Lung (tissue), 17 donors: ENCODE measurements at places on chromosomes 5 and 9.

DNA sequence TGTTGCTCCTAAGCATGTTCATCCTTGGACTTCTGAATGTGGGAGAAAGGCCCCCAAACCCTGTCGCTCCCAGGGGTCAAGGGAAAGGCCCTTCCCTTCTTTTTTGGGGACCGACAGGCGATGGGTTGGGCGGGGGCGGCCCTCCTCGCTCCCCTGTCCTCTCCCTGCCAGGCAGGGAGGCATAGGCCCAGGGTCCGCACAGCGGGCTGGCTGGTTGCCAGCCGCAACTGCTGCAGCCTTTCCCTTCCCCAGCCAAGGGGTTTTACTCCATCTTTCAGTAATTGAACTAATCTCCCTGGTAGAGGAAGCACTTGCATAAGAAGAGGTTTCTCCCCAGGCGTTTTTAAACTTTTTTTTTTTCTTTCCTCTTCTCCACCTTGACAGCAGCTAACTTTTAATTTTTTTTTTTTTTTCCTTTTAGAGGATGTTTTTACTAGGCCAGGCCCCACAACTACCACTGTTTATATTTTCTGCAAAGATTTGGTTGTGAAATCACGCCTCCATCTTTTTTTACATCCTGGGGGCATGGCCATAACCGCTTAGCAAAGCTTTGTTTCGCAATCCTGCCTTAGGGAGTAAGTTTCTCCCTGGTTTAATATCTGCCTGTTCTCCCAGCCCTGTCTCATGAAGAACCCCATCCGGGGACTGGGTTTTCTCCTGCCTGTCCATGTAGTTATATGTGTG is 216.9 kb upstream of the ZNF608 start:
- DNase-seq = peak; percentile 94

- DNase-seq = peak; percentile 87
Observed at GRCh38 chr5:122845229-122846050, at the start of gene SNX24. Gene SNX24 (plus strand): TSS chr5:122845613. CDS start chr5:122845634, 21 bp downstream.

DNA sequence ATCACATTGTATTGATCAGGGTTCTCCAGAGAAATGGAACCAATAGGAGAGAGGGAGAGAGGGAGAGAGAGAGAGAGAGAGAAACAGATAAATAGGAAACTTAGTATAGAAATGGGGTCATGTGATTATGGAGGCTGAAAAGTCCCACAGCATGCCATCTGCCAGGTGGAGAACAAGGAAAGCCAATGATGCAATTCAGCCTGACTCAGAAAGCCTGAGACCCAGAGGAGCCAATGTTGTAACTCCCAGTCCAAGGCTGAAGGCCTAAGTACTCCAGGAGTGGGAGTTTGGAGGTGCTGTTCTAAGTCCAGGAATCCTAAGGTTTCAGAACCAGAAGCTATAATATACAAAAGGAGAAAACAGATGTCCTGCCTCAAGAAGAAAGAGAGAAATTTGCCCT is 48.4 kb upstream of the ISOC1 start:
- DNase-seq = no peak

- DNase-seq = no peak
Observed at GRCh38 chr5:138359621-138360020, 7.1 kb downstream of the KDM3B start.

- no peak for DNase-seq
Observed at GRCh38 chr5:122150215-122150614, 20.9 kb downstream of the ZNF474 start.

DNA sequence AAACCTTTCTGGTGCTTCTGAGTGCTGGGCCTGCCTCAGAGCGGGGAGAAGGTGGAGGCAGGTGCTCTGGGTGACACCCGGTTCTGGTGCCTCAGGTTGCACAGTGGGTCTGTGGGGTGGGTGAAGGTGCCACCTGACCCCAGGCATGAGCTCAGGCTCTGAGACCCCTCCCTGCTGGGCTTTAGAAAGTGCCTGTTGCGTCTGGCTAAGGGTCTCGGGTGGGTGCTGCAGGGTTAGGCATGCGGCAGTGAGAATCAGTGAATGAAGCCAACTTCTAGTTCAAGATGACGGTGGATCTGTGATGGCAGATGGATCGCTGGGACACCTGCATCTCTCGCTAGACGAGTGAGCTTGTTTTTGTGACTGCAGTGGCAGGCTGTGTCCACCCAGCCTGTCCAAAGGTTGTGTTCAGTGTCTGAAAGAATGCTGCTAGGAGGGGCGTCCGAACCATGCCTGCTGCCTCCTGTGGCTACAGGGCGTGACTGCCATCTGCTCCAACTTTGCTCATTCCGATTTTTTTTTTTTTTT is 5.0 kb downstream of the SQSTM1 start:
- DNase-seq = no peak

DNA sequence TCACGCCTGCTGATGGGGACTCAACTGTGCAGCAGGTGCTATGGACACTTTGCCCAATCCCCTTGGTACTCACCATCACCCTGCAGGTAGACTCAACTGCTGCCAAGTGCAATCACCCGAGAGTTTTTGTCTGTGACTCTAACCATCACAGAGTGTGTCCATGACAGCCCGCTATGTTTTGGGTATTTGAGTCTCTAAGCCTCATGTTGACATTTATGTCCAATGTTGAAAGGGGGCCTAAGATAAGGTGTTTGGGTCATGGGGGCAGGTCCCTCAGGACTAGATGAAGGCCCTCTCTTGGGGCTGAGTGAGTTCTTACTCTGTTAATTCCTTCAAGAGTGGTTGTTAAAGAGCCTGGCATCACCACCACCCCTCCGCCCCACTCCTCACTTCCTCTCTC is 44.1 kb upstream of the GABRP start:
- no peak for DNase-seq

- DNase-seq = no peak
Observed at GRCh38 chr9:30075451-30076199, 2308.8 kb upstream of the ACO1 start.

GRCh38 chr5:116375926-116376325 is 198.7 kb downstream of the SEMA6A start:
- DNase-seq = no peak

- DNase-seq = peak; percentile 57
Observed at GRCh38 chr5:151213803-151214613, 9.9 kb downstream of the CCDC69 start.

GRCh38 chr9:9719373-9720112 is 893.3 kb downstream of the PTPRD start:
- DNase-seq = no peak

- DNase-seq = peak; percentile 73
Observed at GRCh38 chr5:63959177-63959982, 2.9 kb downstream of the HTR1A start.

GRCh38 chr5:157506981-157507780 is 47.2 kb downstream of the NIPAL4 start:
- peak; percentile 83 for DNase-seq

- no peak for DNase-seq
Observed at GRCh38 chr5:61087921-61088320, 74.3 kb downstream of the SMIM15 start.

GRCh38 chr5:170025853-170026252 is 45.6 kb upstream of the INSYN2B start:
- no peak for DNase-seq

GRCh38 chr9:122941582-122942234 is 888 bp downstream of the RABGAP1 start:
- no peak for DNase-seq

- no peak for DNase-seq
Observed at GRCh38 chr9:16544842-16545241, 325.6 kb downstream of the BNC2 start.

DNA sequence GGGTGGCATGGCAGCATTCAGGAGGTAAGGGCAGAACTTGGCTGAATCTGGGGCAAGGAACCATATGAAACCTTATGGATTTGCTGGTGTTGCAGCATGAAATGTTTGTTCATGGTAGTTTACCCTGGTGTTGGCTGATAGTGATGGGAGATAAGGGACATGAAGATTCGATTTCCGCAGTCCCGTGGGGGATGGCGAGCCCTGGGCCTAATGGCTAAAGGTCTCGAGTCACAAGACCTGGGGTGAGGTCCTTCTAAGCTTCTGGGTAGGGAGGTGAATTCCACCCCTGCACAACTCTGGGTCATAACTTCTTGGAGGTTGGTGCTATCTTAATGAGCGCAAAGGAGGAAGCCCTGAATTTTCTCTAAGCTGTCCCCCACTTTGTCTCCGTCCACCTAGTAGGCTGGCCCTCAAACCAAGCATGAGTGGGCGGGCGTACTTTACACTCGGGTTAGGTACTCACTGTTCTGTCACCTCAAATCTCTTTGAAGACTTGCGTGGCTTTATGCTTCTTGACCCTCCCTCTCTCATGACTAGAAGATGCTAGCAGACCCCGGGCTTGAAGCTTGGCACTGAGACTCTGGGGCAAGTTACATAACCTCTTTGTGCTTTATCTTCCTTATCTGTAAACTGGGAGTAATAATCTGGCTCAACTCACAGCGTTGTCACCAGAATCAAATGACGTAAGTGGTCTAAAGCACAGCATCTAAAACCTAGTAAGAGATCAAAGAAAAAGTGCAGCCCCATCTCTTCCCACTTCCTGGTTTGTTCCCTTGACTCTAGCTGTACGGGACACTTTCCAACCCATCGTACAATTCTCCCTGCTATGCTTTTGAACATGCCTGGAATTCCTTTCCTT is 72.5 kb downstream of the BASP1 start:
- DNase-seq = no peak

DNA sequence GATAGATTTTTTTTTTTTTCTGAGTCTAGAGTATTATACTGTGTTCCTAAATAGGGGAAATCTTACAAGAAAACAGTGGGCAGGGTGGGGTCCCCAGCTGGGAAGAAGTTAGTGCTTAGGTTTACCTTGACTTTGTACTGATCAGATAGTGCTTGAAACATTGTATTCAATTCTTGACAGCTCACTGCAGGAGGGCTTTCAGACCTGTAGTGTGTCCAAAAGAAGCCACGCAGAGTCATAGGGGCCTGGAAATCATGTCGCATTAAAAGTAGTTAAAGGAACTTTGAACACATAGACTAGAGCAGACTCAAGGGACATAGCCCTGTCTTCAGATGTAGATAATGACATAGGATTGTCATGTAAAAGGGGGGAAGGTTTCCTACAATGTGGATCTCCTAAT is 215.4 kb upstream of the NR4A3 start:
- no peak for DNase-seq

DNA sequence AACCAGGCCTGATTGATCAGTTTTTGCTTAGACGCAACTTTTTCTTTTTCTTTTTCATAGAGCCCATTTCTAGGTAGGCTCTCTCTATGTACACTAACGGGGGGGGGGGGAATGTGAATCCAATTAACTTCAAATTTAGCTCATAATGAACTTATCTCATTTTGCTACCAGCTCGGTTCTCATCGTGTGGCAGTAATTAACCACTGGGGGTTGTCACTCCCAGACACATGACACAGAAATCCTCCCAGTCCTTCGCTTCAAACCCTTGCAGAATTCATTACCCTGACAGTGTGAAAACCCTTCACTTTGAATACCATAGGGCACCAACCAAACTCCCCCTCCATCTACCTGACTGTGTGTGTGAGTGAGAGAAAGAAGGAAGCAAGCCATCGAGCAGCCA is 144.2 kb downstream of the PAX5 start:
- no peak for DNase-seq

- no peak for DNase-seq
Observed at GRCh38 chr5:150057052-150057451, 29.3 kb downstream of the CSF1R start.

- DNase-seq = peak; percentile 68
Observed at GRCh38 chr5:82167372-82167935, 110.7 kb downstream of the RPS23 start.

DNA sequence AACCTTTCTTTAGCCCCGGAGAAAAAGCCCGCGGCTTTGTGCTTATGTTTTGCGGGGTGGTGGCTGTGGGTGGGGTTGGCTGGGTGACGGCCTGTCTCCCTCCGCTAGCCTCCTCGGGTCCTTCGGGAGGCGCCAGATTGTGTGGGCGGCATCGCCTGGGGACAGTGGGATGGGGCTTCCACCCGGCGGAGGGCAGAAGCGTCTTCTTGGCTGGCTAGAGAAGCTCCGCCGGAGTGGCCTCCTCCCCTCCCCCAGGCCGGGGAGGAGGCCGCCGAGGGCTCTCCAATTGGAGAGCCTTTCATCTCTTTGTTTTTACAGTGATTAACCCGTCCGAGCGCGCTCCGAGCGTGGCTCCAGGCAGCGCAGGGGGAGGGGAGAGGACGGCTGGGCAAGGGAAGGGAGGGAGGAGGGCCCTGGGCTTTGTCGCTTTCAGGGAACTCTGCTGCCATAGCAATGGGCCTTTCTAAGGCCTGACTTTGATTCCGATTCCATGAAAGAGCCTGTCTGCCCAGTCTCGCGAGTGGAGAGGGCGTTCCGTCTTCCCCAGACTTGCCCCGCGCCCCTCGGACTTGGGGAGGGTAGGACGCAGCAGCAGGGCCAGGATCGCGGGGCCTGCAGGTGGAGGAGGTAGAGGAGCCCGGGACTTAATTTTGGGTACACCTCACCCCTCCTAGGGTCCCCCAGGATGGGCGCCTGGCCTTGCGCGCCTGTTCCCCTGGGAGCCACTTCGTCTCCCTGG is 36.7 kb upstream of the TIFAB start:
- peak; percentile 89 for DNase-seq

DNA sequence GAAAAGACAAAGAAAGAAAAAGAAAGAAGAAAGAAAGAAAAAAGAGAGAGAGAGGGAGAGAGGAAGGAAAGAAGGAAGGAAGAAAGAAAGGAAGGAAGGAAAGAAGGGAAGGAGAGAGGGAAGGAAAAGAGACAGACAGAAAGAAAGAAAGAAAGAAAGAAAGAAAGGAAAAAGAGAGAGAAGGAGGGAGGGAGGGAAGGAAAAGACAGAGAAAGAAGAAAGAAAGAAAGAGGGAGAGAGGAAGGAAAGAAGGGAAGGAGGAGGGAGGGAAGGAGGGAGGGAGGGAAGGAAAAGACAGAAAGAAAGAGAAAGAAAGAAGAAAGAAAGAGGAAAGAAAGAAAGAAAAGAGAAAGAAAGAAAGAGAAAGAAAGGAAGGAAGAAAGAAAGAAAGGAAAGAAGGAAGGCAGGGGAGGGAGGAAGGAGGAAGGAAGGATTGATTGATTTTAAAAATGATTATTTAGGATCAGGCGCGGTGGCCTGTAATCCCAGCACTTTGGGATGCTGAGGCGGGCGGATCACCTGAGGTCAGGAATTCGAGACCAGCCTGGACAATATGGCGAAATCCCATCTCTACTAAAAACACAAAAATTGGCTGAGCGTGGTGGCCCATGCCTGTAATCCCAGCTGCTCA is 23.3 kb upstream of the TOR1B start:
- no peak for DNase-seq
